ENCODE measurements at places on chromosomes 11 and 22.

GRCh38 chr11:101127699-101128570 lies 1.7 kb downstream of the PGR start:
- DNase-seq, result no peak

GRCh38 chr11:69552951-69553350 lies 71.5 kb downstream of the LINC01488 start:
- DNase-seq, result no peak

GRCh38 chr22:20428496-20429253 lies 8.9 kb downstream of the SCARF2 start:
- DNase-seq, result no peak

- DNase-seq, result no peak
Measured at GRCh38 chr11:122833846-122834464, 4.3 kb upstream of the CRTAM start.

- DNase-seq, result no peak
Measured at GRCh38 chr11:79309407-79309806, 131.4 kb downstream of the TENM4 start.

DNA sequence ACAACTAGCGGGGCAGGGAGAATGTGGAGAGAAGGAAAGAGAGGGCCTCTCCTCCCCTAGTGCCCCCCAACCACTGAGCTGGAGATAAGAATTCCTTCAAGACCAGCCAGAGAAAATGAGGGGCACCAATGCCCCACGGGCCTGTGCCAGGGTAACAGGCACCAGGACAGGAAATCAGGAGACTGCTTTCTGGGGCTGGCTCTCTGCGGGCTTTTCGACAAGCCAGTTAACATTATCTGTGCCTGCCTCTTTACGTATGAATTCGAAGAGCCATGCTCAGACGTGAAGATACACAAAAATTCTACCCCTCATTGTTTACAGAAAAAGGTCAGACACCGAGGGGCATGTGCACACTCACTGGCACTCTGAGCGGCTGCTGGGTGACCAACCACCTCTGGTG lies 52.1 kb downstream of the MYH9 start:
- DNase-seq, result no peak

GRCh38 chr22:38973289-38974169 lies 8.6 kb upstream of the APOBEC3B start:
- DNase-seq, result peak; percentile 39

DNA sequence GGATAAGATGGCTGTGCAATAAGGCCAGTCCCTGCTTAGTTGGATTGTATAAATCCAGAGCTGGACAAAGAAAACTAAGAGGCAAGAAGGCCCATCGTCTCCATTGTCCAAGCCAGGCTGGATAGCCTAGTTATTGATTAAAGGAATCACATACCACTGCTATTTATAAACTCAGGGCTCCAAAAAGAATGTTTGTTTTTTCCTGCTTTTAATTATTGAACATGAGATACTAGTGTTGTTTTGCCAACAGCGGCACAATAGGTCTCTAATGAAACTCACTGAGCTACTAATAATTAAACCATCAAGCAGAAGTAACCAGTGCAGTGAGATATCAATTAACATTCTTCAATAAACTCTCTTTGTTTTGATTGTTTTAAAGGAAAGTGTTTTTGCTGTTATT lies 259.7 kb downstream of the INSC start:
- no peak for DNase-seq

GRCh38 chr11:73838443-73839122 lies 38.1 kb downstream of the COA4 start:
- no peak for DNase-seq

GRCh38 chr11:134350381-134350780 lies 18.6 kb downstream of the GLB1L2 start:
- DNase-seq, result no peak

GRCh38 chr11:35982061-35982460 lies 38.2 kb downstream of the LDLRAD3 start:
- DNase-seq, result no peak

- no peak for DNase-seq
Measured at GRCh38 chr11:8332891-8333290, 69.2 kb upstream of the LMO1 start.

DNA sequence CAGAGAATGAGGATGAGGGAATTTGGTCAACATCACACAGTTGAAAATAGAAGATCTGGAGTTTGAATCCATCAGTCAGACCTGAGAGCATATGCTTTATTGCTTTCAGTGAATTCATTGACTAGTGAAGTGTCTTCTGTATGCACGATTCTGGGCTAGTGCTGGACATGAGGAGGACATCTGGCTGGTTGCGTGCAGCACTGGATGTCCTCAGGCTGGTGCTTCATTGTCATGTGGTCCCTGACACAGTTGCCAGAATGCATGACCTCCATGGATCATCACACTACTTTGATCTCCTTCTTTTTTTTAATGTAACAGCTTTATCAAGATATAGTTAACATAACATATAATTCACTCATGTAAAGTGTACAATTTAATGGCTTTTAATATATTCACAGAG lies 44.5 kb upstream of the MMP7 start:
- DNase-seq, result no peak

DNA sequence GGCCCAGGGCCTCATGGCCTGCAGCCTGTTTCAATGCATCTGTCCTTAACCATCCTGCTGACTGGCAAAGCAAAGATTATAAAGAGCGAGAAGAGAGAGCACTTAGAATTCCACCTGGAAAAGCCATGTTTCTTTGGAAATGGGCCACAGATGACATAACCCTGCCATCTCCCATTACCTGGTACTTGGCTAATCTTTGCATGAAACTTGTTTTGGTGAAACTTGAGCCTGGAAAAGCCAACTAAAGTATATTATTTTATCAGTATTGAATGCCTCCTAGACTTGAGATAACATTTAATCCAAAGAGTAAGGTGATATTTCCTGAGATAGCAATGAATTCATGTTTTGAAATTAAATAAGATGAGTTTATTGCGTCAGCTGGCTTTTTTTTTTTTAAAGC lies 72.6 kb downstream of the NAV2 start:
- no peak for DNase-seq

DNA sequence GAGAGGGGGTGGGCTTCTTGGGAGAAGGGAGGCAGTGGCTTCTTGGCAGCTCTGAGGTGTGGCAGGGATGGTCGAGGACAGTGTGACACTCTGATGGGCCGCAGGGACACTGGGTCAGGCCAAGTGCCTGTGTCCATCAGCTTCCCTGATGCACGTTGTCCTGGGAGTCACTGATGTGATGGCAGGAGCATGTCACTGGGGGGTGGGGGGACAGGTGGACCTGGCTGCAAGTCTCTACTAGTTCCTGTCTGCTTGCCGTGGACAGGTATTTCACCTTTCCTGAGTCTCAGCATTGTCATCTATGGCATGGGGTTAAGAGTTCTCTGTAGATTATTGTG lies 592.9 kb downstream of the TBC1D22A start:
- no peak for DNase-seq

GRCh38 chr11:62391642-62392425 lies 27.0 kb upstream of the SCGB1A1 start:
- DNase-seq, result no peak

DNA sequence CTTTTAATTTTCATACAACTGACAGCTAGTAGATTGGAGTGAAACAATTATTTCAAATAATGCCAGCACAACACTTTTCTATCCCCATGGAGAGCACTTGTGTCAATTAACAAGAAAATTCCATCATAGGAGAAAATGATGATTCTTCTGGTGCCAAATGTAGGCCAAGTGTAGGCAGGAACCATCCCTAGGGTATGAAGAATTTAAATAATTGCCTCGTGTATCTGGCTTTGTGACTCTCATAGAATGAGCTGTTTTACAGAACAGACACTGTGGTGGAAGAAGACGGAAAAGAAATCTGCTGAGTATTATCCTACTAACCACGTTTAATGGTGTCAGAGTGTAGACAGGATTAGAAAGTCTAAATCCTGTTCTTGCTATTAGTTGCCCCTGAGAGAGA lies 1542.2 kb downstream of the LRRC4C start:
- no peak for DNase-seq

DNA sequence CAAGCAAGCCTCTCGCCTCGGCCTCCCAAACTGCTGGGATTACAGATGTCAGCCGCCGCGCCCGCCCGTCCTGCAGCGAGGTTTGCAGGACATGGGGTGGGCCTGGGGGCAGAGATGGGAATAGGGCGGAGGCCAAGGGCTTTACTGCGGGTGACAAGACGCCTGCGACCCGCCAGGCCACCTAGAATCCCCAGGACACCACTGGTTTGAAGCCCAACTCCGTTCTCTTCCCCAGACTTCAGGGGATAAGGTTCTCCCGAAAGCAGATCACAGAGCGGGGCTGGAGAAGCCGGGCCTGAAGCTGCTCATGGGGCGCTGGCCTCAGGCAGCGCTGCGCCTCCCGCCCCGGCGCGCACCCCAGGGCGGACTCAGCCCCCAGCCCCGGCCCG lies 354 bp downstream of the POLR2L start:
- DNase-seq, result no peak

DNA sequence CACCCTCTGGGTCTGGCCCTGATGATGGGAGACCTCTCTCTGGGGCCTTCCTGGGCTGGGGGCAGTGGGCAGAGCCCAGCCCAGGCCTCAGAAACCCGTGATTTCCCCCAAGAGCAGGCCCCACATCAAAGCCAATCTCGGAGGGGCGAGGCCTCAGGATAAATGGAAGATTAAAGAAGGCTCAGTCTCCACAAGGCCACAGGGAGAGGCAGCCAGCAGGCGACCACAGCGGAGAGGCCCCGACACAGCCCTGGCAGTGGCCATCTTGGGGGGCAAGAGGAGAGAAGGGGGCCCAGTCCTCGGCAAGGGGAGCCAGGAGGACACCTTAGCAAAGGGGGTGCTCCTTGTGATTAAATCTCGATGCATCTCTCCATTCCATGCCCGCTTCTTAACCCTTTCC lies 12.5 kb upstream of the CREB3L1 start:
- no peak for DNase-seq

- DNase-seq, result no peak
Measured at GRCh38 chr22:49764127-49764581, 63.5 kb downstream of the BRD1 start.

DNA sequence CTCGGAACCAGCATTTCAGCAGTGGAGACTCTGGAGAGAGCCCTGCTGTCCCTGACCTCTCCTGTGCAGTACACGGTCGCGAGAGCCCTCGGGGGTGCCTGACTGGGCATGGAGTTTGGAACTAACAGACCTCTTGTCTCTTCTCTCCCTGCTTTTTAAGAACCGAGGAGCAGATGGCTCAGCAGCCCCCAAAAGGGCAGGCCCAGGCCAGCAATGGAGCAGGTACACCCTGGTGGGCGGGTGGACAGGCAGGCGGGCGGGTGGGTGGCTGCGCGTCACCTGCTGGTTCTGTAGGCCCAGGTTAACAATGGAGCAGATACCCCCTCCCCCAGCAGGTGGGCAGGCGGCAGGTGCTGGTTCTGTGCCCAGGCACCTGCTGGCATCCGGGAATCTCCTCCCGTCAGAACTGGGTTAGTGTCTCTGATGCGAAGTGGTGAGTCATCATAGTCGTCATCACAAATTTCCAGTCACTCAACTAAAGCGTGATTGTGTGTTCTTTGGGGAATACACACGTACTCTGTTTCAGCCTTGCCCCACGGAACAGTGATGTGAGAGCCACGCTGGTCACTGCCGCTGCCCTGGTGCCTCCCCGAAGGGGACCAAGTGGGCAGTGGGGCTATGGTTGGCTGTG lies 41.1 kb downstream of the GRAMD4 start:
- no peak for DNase-seq

GRCh38 chr11:48093795-48094642 lies 113.7 kb downstream of the PTPRJ start:
- no peak for DNase-seq

DNA sequence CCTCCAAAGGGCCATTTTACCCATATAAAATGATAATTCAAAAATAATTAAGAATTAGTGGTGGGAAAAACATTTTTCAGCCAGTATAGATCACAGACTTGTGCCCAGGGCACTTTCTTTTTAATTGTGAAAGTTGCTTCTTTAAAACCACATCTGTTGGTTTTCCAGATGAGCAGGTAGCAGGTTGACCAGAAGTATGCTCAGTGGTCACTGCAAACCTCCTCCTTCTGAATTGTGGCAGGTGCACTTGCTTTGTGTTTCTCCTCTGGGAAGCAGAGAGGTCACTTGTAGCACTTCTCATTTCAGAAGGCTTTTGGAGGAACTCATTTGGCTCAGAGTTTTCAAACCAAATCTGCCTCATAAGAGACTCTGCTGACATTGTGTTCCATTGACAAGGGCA lies 24.6 kb upstream of the CWF19L2 start:
- no peak for DNase-seq

GRCh38 chr22:32752326-32752725 lies 49.2 kb upstream of the TIMP3 start:
- DNase-seq, result no peak

- DNase-seq, result no peak
Measured at GRCh38 chr11:3182462-3182852, 17.3 kb upstream of the OSBPL5 start.

GRCh38 chr11:65826984-65827735 lies 6.6 kb upstream of the SNX32 start:
- no peak for DNase-seq

GRCh38 chr11:118239509-118240205 lies 12.5 kb downstream of the MPZL3 start:
- no peak for DNase-seq

DNA sequence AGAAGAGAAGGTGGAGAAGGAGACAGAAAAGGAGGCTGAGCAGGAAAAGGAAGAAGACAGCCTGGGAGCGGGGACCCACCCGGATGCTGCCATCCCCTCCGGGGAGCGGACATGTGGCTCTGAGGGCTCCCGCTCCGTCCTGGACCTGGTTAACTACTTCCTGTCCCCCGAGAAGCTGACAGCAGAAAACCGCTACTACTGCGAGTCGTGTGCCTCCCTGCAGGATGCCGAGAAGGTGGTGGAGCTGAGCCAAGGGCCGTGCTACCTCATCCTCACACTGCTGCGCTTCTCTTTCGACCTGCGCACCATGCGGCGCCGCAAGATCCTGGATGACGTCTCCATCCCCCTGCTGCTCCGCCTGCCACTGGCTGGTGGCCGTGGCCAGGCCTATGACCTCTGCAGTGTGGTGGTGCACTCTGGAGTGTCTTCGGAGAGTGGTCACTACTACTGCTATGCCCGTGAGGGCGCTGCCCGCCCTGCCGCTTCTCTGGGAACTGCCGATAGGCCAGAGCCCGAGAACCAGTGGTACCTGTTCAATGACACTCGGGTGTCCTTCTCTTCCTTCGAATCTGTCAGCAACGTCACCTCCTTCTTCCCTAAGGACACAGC lies 21.4 kb downstream of the USP35 start:
- DNase-seq, result no peak

DNA sequence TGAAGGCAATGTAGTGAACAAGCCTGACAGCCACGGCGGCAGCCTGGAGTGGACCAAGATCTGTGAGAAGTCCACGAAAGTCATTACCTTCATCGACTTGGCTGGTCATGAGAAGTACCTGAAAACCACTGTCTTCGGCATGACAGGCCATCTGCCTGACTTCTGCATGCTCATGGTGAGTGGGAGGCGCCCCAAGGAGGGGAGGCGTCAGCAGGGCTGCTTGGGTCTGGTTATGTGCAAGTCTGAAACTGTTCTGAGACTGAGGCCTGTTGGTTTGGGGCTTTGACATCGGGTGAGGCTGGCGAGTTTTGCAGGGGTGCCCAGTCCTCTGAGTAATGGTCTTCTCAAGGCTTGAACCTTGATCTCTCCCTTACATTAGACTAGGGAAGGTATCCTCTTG lies 11.1 kb downstream of the GTPBP1 start:
- DNase-seq, result no peak

GRCh38 chr11:8096575-8096974 lies 15.6 kb downstream of the TUB start:
- no peak for DNase-seq
